Ovary (tissue), 10 donors: ENCODE measurements at places on chromosomes 4 and X. TPM values are rescaled to one million over a fixed set of nuclear protein-coding genes. Genes with fewer than 3 reads are reported as not detected.
A peak's percentile ranks its signal among the peaks of the same experiment; 100 is the strongest.

The CPE gene
- polyA plus RNA-seq: 207 TPM

The SSX1 gene
- not detected for polyA plus RNA-seq

The SPATA18 gene
- 0.77 TPM for polyA plus RNA-seq

The TLR6 gene
- polyA plus RNA-seq: 2.5 TPM

- peak; percentile 32 for DNase-seq
These were observed 638 bp downstream of the BLTP1 start for GRCh38 chr4:122152711-122153226.

DNA sequence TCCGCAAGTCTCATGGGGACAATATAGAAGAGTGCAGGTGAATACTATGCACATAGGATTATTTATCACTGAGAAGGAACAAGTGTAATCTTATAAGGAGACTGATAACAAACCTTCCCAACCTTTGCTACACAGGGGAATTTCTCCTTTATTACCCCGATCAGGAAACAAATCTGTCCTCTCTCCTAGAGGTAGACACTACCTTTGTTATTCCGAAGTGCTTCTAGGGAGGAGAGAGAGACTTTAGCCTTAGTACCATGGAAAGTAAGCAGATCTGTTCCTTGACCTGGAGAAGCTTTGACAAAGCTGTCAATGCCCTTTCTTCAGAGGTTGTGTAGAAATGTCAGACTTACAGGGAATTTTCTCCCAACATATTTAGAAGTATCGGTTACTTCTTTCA lies 475.5 kb downstream of the CCSER1 start:
- DNase-seq: no peak

DNA sequence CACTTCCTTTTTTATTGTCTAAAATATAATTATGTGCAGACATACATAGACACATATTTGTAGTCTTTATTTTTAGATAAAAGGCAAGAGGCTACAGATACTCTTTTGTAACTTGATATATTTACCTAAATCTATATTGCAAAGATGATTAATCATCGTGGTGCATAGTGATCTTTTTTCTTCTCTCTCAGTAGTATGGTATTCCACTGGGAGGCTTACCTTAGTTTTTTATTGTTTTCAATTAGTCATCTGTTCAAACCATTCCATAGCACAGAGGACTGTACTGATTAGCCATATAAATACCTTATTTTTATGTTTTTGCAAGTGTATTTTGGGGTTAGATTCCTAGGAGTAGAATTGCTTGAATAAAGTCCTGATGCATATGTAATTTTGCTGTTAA lies 619.7 kb downstream of the GRXCR1 start:
- no peak for DNase-seq

- DNase-seq: no peak
These were observed 194.7 kb downstream of the CPEB2 start for GRCh38 chr4:15197005-15197404.

- no peak for DNase-seq
These were observed 39.1 kb upstream of the CDKN2AIP start for GRCh38 chr4:183405303-183405702.

DNA sequence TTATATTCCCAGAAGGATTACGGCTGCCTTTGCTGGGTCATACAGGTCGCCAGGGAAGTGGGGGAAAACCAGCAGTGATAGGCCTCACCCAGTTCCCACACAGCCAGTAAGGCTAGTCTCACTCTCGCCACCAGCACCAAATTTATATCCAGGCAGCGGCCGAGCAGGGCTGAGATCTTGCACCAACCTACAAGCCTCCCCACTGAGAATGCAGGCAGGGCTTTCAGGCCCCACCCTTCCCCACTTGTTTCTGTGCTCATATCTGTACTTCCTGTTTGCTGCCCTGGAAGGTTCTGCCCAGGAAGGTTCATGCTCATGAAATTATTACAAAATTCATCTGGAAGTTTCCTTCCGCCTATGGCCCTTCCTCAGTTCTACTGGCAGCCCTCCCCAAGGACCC lies 179.7 kb downstream of the STIM2 start:
- DNase-seq: no peak

GRCh38 chr4:47662975-47663374 lies 174.9 kb downstream of the CORIN start:
- no peak for DNase-seq

DNA sequence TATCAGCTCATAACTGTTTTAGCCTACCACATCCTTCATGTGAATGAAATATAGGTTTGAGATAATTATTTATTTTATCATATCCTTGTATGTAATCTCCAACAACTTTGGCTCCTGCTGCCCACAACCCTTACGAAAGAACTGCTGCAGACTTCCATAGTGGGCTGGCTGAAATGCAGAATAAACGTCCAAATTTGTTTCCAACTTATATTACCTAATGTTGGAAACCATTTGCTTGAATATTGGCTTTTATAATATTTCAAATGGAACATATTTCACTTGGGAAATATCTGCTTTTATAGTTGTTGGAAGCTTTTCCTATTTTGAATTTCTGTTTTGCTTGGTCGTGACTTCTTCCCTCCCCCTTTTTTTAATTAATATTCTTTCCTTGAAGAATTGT lies 45.0 kb upstream of the ITM2A start:
- no peak for DNase-seq

DNA sequence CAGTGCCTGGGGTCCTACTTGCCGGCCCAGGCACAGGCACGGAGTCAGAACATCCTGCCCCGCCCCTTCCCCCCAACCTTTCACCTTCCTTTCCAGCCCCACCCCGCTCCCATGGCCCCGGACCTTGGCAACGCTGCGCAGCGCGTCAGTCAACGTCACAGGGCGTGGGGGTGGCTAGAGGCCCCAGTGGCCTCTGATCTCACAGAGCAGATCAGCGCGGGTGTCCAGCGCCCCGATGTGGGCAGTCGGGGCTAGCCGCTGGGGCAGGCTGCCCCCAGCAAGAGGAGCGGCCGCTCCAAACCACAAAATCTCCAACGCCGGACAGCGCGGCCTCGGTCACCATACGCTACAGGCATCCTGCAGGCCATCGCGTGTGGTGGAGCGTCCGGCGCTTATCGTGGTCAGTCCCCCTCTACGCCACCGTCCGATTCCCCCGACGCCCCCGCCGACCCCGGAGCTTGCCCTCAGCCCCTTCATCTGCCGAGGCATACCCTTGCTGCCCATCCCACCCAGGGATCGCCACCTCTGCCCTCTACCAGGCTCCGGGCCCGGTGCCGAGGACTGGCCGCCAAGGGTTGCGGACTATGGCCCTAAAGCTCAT lies 69.6 kb upstream of the APOOL start:
- no peak for DNase-seq

DNA sequence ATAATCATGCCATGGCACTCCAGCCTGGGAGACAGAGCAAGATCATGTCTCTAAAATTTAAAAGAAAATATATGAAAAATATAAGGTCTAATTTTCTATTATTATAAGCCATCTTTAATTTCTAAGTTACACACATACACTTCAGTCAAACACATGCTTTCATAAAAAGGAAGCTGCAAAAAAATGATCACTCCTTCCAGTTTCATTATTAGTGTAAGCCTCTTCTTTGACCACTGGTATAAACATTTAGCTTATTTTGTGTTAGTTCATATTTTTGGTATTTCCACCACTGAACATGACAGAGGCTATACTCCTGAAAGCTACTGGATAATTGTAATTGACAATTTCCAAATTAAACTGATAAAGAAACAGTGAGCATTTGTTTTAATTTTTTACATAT lies 163.3 kb upstream of the USP38 start:
- DNase-seq: no peak

- no peak for DNase-seq
These were observed 1114.7 kb upstream of the PABPC4L start for GRCh38 chr4:135316266-135316779.

DNA sequence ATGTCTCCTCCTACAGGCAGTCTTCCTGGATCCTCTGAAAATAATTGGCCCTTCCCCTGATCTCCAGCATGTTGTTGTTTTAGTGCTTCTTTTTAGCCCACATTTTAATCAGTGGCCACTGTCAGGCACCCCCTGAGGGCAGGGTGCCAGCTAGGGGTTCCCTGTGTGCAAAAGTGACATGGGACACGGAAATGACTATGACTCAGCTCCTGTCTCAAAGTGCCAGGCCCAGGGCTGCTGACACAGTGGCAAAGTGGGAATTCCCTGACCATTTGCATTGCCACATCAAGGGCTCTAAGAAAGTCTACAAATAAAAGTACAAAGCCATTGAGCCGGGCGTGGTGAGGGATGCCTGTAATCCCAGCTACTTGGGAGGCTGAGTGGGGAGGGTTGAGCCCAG lies 24.8 kb downstream of the HMX1 start:
- no peak for DNase-seq

DNA sequence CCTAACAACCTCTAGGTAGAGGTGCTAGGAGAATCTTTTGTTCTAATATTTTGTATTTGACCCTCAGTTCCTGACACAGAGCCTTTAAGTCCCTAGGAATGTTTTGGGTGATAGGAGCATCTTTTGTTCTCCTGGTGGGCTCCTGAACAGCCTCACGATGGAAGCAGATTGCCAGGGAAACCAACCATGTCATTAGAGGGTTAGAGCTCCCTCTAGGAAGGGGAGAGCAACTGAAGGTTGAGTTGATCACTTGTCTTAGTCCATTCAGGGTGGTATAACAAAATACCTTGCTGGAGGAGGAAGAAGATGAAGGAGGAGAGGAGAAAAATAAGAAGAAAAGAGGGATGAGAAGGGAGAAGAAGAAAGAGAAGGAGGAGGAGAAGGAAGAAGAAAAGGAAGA lies 9.2 kb downstream of the VCX start:
- no peak for DNase-seq

DNA sequence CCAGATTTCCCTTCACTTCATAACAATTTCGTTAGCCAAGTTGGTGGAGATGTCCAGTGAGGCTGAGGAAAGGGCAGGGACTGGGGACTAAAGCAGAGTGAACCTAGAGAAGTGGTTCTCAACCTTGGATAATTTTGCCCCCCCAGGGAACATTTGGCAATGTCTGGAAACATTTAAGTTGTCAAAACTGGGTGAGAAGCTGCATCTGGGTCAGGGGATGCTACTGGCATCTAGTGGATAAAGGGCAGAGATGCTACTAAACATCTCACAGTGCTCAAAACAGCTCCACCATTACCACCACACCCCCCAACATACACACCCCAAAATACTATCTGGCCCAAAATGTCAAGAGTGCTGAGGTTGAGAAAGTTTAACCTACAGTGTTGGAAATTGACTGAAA lies 32.0 kb upstream of the FGF16 start:
- DNase-seq: no peak

- no peak for DNase-seq
These were observed 28.6 kb downstream of the STAP1 start for GRCh38 chr4:67587156-67587555.

DNA sequence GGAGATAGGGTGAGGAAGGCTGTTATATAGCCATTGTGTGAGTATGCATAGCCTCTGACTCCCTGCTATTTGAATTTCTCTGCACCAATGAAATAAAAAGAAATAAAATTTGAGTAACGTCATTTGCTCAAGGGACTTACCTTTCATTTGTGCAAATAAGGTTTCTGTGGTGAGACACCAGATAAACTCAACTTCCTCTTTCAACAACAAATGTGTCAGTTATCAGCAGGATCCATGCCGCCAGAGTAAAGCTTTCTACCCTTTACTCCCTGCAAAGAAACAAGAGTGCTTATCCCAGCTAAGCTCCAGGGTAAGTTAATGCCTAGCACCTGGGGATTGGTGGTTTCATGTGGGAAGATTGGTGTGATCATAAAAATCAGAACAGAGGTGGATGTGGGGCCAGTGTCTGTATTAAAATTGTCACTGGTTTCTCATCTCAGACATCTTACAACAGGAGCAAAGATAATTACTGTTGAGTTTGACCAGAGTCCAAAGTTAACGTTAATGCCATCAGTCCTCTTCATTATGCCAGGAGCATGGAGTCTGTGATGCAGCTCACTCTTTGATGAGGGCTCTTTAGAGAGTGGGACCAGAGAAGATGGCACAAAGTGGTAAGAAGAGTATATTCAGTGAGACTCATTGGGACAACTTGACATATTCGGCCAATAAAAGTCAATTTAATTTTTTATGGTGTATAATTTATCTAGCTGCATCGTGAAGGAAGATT lies at the start of gene P2RY10:
P2RY10 (plus strand) TSS at position 206 of the 727 bp plus-strand sequence. CDS start 15,130 bp downstream, outside the sequence.
- no peak for DNase-seq

GRCh38 chrX:10851809-10852208 lies 231.4 kb upstream of the MID1 start:
- DNase-seq: no peak

DNA sequence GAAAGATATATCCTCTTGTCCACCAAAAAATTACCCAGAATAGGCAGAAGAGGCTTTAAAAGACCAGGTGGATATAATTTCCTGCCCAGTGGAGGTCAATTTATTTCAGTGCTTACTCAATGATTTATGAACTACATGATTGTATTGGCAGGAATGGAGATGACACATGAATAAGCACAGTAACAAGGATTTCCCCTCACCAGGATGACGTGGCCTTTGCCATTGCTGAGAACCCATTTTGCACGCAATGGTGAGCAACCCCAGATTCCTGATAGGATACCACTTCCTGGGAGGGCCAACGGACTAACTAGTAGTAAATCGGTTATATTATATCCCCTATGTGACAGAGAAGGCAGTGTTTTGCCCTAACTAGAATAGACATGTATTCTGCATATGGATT lies 11.6 kb upstream of the TTC29 start:
- DNase-seq: no peak

DNA sequence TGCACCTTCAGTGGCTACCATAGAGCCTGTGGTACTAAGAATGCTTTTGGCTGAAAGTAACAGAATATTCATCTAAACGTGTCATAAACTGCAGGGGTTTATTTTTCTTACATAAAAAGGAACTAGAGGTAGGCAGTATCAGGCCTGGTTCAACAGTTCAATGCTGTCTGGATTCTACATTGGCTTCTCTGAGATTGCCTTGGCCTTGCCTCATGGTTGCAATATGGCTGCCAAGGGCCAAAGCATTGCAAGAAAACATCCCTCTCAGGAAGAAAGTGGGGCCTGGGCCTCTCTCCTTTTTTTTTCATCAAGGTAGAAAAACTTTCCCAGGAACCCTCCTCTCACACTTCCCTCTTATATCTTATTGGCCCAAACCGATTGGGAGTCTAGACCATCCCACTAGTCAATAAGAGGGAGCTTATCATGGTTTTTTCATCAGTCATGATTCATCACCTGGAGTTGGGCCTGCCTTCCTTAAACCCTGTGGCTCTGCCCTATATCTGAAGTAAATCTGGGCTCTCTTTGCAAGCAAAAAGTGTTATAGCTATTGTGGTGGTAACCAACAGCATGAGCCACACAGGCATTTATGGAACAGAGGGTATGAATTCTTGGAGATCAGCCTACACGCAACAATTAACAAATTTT lies 1.8 kb upstream of the DOCK11 start:
- no peak for DNase-seq
